ENCODE measurements at places on chromosomes 7 and 10. TPM values are rescaled to one million over a fixed set of nuclear protein-coding genes. Genes with fewer than 3 reads are reported as not detected.

The OR2A12 gene
- not detected for total RNA-seq

The TUBB8 gene
- 0.26 TPM for total RNA-seq

The C10orf62 gene
- not detected for total RNA-seq

The PON1 gene
- 0.42 TPM for total RNA-seq

The CCM2 gene
- 43.4 TPM for total RNA-seq

The HOXA2 gene
- total RNA-seq, result 0.61 TPM

The SLC16A9 gene
- total RNA-seq, result 1.5 TPM

The POMZP3 gene
- 20.9 TPM for total RNA-seq

The SPDYE2 gene
- not detected for total RNA-seq

The TMEM196 gene
- total RNA-seq, result not detected

The CYP3A7 gene
- total RNA-seq, result 0.37 TPM

The HIPK2 gene
- total RNA-seq, result 42.8 TPM

The ARL3 gene
- total RNA-seq, result 10.3 TPM

The OR2A42 gene
- not detected for total RNA-seq

The GTF2IRD1 gene
- 28.3 TPM for total RNA-seq

The MXI1 gene
- 16.7 TPM for total RNA-seq

The GGCT gene
- total RNA-seq, result 41.9 TPM

The WNT8B gene
- 0.13 TPM for total RNA-seq

The ST8SIA6 gene
- 3.3 TPM for total RNA-seq

The SPDYE6 gene
- total RNA-seq, result not detected

The TDRD1 gene
- 0.29 TPM for total RNA-seq

The SLC39A12 gene
- total RNA-seq, result 0.15 TPM

The SLC26A5 gene
- total RNA-seq, result 0.84 TPM

The CALCR gene
- total RNA-seq, result not detected

The TAS2R41 gene
- not detected for total RNA-seq

The VWDE gene
- total RNA-seq, result 4.3 TPM

The SAP25 gene
- 8.3 TPM for total RNA-seq

All from left lung (tissue), 14 donors.